ENCODE measurements at places on chromosomes 1 and 21.
A peak's percentile ranks its signal among the peaks of the same experiment; 100 is the strongest.

DNA sequence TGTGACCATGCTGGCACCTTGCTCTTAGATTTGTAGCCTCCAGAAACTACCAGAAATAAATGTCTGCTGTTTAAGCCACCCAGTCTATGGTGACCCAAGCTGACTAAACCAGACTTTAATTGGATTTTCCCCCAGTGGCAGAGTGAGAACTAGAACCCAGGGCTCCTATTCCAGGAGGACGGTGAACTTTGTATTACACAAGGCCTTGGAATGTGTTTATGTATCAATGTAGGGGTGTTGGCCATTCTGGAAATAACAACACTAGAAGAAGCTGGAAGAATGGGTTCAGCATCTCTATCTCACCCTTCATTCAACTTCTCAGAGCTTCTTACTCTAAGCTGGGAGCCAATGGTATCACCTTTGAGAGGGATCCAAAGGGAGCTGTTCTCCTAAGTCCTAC is 37.0 kb downstream of the ARHGEF11 start:
- DNase-seq = no peak

GRCh38 chr1:161037661-161038522 is 872 bp downstream of the TSTD1 start:
- no peak for DNase-seq

GRCh38 chr1:71770121-71770520 is 512.2 kb downstream of the NEGR1 start:
- DNase-seq = no peak

DNA sequence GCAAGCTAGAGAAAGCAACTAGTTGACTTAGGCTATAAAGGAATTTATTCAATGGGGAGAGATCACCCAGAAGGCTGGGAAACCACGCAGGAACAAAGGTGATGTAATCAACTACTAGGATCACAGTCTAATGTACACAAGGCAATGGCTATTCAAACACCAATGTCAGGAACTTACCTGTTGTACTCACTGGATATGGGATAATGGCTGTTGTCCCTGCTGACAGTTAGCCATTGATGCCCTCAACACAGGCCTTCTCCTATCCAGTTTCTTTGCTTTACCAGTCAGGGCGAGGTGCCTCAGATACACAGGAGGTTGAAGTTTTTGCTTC is 32.3 kb downstream of the C21orf91 start:
- DNase-seq = no peak

GRCh38 chr1:5967351-5968160 is 24.7 kb downstream of the NPHP4 start:
- DNase-seq = no peak

DNA sequence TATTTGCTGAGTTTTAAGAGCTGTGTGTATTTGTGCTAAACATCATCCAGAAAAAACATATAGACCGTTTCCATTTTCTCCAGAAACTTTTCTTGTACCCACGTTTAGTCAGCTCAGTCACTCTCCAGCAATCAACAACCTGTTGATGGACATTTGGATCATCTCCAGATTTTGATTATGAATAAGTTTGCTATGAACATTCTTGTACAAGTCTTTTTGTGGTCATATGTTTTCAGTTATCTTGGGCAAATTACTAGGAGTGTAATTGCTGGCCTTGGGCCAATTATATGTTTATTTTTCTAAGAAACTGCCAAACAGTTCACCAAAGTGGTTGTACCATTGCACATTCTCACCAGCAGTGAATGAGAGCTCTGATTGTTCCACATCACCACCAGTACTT is 221.8 kb downstream of the CENPF start:
- DNase-seq = no peak

GRCh38 chr1:82565146-82565545 is 764.4 kb downstream of the ADGRL2 start:
- DNase-seq = no peak

DNA sequence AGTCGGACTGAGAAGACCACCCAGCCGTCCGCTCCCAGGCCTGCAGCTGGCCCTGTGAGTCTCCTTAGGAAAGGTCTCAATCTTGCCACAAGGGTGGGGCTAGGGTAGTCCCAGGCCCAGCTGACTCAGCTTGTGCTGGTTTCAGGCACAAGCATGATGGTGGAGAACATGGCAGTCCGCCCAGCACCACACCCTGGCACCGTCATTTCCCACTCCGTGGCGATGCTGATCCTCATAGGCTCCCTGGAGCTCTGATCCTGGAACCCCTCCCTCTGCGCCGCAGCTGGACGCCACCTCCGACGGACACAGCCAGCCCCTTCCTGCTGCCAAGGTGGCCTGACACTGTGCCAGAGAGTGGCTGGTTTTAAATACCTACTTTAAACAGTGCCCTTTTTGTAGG is 10.7 kb downstream of the TMEM81 start:
- peak; percentile 15 for DNase-seq

DNA sequence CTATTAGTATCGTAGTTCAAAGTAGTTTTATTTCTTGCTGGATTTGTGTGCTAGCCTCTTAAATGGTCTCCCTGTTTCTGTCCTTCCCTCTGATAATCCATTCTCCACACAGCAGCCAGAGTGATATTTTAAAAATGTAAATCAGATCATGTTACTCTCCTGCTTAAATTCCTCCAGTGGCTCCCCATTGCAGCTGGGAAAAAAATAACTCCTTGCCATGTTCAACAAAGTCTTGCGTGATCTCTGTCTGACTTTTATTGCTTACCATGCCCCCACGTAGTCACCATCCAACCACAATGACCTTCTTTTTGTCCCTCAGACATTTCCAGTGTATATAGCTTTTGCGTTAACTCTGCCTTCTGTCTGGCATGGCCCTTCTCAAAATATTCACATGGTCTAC is 178.8 kb downstream of the FGGY start:
- DNase-seq = no peak

DNA sequence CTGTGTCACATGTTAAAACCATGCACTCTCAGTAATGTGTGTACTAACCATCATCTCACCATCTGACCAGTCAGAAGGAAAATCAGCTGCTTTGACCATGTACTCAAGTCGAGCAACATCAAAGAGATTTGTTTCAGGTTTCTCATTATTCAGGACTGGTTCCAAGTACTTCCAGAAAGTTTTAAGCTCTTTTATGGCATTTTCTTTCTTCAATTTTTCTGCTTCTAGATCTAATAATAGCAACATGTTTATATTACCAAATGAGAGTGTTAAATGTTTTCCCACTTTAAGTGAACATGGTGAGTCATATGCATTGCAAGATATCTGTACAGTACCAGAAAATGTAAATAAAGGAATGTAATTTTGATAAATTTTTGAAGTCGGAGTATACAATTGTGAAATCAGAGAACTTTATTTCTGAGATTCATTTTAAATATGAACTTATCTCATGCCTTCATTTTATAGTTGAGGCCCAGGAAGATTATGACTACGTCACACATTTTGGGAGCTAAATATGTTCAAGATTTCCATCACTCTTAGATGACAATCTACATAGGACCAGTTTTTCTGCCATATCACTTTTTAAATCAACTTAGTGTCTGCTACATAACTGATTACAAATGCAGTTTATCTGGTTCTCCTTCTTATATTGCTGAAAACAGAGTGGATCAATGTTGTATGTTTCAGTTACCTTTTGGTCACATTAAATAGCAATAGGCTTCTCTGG is 87.2 kb downstream of the SPAG17 start:
- no peak for DNase-seq

- no peak for DNase-seq
Measured at GRCh38 chr1:171869097-171869496, 27.8 kb downstream of the DNM3 start.

- DNase-seq = no peak
Measured at GRCh38 chr1:114108751-114109255, 44.9 kb downstream of the SYT6 start.

DNA sequence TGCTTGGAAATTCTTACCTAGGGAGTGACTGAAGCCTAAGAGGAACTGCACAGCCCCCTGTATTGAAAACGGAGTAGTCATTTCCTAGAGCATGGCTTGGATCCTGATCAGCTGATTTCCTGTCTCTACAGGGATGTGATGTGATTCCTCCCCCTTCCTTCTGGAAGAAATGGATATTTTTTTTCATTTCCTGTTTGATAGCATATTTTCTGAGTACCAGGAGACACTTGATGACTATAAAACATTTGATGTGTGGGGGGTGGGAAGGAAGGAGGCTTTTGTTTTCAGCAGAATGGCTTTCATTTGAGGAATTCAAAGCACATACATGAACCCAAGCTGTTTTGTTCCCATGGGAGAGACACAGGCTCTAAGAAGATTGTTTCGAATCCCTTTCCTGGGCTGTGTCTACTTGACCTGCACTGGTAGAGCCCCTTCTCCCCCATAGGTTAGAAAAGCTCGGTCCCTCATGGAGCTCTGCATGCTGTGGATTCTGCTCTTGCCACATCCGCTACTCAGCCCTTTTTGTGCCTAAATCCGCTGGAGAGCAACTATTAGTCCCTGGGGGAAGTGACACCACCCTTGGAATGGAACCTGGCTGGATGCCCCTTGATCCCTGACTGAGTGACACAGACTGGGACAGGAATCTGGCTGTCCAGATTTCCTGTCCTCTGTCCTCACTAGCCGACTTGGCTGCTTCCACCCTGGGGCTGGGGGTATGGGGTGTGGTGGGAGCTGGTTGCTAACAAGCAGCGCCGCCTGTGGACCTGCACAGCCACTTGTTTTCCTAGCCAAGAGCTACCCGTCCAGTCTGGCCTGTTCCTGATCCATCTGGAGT is 71.8 kb upstream of the MACF1 start:
- no peak for DNase-seq

DNA sequence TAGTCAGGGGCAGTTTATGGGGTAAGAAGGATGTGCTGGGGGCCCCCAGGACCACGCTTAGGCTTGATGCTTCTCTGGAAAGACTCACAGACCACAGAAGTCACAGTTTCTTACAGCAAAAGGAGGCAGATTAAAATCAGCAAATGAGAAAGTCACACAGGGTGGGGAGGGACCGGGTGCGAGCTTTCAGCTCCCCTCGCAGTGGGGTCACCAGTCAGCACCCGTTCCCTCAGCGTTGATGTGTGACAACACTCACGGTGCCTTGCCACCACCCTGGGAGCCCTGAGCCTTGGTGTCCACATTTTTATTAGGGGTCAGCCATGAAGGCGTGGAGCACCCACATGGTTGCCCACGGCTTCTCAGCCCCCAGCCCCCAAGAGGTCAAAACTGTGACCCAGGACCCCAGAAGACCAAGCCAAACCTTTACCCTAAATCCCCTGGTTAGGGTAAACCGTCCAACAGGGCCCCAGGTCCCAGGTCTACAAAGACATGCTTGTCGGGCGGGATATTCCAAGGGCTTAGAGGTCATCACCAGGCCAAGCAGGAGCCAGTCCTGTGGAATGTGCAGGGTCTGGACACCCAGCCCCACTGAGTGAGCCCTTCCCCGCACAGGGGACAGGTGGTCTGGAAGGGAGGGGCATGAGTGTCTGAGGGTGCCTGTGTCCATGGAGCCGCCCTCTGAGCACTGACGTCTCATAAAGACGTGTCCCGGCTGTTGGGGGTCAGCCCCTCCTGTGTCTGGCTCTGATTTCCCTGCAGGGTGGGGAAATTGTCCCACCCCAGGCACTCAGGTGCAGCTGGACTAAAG is 64.5 kb upstream of the ABCG1 start:
- no peak for DNase-seq

DNA sequence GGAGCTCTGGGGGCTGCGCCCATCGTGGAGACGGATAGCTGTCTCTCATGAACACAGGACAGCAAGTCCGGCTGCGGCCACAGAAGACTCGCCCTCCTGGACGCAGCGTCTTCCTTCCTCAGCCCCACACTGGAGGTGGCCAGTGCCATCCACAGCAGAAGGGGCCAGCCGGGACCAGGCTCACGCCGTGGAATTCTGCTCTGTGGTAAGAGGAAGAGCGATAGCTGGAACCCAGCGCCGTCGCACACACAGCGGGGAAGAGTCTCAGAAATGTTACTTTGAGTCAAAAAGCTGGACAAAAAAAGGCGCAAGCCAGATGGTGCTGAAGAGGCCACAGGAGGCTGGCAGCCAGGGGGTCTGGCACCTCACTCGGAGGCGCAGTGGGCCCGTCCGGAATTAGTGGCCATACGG is 113.9 kb upstream of the COL6A1 start:
- DNase-seq = no peak

- DNase-seq = no peak
Measured at GRCh38 chr1:54096877-54097240, 43.5 kb downstream of the TCEANC2 start.

Data from hematopoietic multipotent progenitor cell treated with erythropoietin and hydrocortisone succinate and interleukin-3 and kit ligand, for 17 days (in vitro differentiated cells).